NCI-H69 (cell line): ENCODE measurements at places on chromosomes 12 and 14.

DNA sequence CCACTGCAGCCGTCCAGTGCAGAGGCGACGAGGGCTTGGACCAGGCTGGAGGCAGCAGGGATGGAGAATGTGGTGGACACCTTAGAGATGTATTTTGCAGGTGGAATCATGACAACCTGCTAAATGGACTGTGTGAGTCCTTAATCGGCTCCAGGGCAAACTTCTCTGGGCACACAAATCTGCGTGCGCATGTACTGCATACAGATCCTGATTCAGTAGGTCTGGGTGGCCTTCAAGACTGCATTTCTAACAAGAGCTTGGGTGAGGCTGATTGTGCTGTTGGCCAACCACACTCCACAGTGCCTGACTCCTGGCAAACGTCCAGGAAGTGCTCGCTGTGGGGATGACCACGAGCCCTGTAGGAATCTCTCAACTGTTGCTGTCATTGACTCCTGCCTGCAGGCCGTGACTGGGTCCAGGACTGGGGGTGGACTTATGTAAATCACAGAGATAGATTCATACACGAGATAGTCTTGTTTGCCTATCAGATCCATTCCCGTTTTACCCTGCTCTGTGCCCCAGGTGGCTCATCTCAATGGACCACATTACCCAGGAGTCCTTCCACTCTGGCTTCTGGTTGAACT lies 27.2 kb downstream of the JDP2 start:
- peak; percentile 29 for DNase-seq

DNA sequence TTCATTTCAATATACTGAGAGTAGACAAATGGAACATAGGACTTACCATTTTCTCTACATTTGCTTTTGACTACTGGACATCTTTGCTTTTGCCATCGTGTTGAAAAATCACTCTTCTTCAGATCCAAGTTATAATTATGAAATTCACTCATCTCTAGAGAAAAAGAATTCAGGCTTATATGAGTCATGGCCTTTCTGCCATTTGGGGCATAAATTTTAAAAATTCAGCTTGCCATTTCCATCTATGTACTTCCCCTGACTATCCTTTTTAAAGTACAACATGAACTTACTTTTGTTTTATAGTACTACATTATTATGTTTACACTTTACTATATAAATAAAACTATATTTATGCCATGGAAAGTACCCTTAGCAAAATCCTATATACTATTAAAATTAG lies 3.0 kb downstream of the KLRK1 start:
- no peak for DNase-seq

GRCh38 chr12:74820324-74820723 lies 282.7 kb downstream of the ATXN7L3B start:
- DNase-seq = no peak

GRCh38 chr14:82388488-82388887 lies 854.8 kb upstream of the SEL1L start:
- no peak for DNase-seq

DNA sequence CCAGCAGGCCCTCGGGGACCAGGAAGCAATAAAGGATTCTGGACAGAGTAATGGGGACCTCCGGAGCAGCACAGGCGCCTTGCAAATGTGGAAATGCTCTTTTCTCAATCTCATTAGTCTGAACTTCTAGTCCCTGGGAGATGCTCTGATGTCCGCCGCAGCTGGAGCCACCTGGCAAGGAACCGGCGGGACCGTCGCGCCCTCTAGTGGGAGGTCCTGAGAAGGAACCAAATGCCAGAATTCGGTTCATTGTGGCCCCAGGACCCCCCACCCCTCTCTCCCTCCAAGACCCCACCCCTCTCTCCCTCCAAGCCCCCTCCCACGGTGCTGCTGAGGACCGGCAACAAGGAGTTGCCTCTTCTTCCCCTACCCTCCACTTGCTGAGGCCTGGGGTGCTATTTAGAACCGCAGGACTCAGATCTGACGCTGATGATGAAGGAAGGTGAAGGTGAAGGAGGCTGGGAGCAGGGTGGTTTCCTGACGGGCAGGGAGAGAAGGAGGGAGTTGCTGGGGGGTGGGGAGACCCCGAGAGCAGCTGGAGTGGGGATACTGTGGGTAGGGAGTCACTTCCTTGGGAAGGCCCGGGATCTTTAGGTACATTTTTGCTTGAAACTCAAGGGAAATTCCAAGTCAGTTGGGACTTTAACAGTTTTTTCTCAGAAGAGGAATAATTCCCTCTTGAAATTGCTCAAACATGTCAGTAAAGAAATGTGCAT lies 42.5 kb downstream of the SMIM41 start:
- DNase-seq = peak; percentile 82

DNA sequence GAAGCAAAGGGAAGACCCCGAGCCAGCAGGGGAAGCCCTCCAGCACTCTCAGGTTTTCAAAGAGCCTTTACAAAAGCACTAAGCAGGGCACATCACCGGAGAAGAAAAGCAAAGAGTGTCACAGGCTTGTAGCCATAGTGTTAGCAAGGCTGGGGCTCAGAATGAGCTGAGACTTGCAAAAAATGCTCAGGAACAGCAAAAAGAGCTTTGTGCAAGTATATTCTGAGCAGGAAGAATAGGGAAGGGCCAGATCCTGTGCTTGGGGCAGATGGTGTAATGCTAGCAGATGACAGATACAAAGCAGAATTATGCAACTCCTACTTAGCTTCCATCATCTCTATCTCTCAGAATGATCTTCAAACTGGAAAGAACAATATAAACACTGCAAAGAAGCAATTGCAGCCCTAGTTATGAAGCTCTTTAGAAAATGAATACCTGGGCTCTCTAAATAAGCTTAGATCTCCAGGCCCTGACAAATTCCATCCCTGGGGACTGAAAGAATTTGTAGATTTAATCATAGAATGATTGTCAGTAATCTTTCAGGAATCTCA lies 23.7 kb upstream of the PARP11 start:
- no peak for DNase-seq

GRCh38 chr14:100546051-100546443 lies 41.2 kb downstream of the BEGAIN start:
- DNase-seq = peak; percentile 60

GRCh38 chr12:26277506-26278246 lies 82.3 kb downstream of the SSPN start:
- no peak for DNase-seq

- DNase-seq = no peak
Observed at GRCh38 chr12:19461999-19462398, 22.7 kb downstream of the AEBP2 start.

DNA sequence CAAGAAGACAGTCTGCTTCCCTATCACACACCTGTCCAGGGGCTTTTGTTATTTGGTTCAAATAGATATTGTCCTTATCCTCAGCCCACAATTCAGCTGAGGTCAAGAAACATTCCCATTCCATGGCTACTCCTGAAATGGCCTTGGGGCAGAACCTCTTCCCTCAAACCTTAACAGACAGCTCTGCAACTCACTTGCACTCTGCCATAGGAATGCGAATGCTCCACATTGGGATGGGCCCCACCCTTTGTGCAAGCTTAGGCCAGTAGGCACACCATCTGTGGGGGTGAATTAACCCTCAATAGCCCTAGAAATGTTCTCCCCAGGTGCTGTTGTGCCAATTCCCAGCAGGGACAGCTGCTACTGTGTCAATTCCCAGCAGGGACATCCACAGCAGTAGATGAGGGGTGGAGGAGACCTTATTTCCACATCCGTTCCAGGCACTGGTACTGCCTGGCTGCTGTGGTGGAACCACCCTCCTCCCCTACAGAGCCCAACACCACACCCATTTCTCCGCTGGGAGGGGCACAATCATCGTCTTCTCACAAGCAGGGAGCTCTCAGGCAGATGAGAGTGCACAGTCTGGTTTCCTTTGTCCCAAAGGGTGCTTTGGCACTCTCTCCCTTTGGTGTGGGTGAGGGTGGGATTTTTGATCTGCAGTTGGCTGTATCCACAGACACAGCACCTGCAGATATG lies 42.3 kb upstream of the GLIPR1 start:
- peak; percentile 57 for DNase-seq

GRCh38 chr12:53486736-53487487 lies 12.3 kb downstream of the MAP3K12 start:
- DNase-seq = no peak

DNA sequence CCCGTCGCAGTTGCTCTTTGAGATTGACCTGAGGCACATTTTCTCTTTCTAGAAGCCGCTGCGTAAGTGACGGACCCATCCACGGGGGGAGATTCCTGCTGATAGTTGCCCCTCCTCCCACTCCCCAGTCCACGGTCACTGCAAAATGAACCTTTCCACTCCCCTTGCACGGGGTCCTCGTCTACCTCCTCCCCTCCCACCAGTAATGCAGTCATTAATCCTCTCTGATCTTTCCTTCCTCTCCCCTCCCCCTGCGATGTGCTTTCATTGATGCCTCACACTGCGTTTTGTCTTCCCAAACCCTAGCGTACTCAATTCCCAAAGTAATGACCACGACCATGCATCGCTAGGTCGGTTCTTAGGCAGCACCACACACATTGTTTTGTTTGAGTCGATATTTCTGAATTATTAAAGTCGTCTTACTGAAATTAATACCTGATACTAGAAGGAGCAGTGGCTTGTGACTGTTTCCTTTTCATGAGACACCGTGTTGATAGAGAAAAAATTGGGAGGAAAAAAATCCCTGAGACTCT lies 857 bp downstream of the ETNK1 start:
- DNase-seq = peak; percentile 80

DNA sequence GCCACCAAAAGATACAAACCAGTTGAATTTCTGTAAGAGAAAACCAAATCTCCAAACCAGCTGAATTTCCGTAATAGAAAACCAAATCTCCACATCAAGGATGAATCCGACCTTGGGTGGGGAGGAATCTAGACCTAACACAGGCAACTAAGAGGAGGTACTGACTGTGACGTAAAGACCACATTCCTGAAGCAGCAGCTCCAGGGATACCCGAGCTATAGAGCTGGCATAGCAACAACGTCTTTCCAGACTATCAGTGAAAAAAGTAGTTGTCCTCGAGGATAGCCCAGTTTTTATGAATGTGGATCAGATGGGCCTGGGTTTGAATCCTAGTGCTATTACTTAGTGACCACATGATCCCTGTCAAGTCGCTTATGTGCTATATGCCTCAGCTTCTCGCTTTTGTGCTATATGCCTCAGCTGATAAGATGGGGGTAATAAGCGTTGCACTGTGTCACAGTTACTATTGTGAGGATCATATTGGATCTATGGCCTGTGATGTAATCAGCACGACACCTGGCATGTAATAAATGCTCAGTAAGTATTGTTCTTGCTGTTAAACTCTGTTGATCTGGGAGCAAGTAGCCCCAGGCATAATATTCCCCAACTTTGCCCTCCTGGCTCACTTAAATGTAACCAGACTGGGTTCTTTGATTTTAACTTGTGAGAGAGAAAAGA lies 113.8 kb downstream of the EGLN3 start:
- no peak for DNase-seq

- DNase-seq = no peak
Observed at GRCh38 chr14:30651937-30652336, 29.8 kb downstream of the SCFD1 start.

GRCh38 chr14:68268719-68269118 lies 449.1 kb downstream of the RAD51B start:
- no peak for DNase-seq

DNA sequence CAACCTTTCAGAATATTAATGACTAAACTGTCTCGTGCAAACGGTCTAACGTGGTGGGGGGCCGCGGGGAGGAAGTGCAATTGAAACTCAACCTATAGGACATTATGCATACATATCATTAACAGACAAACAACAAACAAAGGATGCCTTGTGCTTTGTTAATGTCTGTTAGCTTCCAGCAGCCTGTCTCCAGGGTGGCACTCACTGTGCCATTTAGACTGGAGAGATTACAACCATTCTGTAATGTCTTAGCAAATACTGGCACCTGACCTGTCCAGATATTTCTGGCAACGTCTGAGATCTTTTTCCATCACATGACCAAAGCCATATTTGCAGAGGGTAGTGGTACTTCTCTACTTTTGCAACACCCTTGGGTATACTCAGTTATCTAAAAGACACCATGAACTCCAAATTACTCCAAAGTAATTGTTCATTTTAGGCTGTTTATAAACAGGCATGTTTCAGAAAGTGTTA lies 11.6 kb downstream of the BHLHE41 start:
- DNase-seq = peak; percentile 70

DNA sequence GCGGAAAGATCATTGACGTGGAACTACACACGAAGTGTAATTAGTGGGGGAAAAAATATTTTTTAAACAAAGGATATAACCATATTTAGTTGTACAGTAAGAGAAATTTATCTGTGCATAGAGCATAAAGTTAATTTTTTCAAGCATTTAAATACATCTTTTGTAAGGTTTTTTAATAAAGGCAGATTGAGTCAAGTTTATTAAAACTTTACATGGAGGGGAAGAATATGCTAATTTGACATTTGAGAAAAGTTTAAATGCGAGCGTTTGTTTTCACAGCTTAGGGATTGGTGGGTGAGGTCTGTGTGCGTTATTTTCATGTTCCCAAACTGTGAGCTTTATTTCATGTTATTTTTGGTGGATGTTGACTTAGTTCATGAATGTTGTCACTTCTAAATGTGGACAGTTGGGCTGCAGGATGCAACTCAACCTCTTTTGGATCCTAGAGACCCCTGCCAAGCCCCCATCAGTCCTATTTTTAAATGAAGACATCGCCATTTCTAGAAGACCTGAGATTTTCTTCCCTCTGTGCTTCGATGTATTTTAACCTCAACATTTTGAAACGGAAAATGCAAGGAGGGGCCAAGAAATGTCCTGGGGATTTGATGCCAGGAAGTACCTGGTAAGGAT lies 32.3 kb downstream of the BRI3BP start:
- no peak for DNase-seq

DNA sequence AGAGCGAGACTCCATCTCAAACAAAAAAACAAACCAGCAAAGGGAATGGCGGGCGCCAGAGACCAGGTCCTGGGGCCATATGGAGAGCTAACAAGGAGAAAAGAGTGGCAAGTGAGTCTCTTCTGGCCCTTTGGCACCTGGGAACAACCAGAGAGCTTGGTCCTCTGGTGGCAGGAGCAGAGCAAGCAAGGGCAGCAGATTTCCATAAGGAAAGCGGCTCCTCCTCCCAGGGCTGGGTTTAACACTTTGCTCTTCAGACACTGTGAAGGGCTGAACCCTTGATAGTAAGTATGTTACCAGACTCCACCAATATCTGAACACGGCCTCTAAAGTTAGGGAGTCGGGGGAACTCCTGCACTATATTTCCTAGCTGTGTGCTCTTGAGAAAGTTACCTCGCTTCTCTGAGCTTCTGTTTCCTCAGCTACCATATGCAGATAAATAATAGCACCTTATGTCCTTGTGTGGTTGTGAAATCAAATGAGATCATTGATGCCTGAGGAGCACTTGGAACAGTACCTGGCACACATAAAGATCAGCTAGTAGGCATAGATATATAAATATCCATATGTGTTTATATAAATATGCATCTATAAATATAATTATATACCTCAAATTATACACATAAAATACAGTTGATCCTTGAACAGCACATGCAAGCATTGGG lies 33.4 kb upstream of the PLEKHG6 start:
- DNase-seq = peak; percentile 23
